Left renal pelvis (tissue), 4 donors: ENCODE measurements at places on chromosomes 7 and 10. TPM values are rescaled to one million over a fixed set of nuclear protein-coding genes. Genes with fewer than 3 reads are reported as not detected.

GRCh38 chr10:133247681-133248333 is 10.2 kb downstream of the VENTX start:
- DNase-seq = no peak

DNA sequence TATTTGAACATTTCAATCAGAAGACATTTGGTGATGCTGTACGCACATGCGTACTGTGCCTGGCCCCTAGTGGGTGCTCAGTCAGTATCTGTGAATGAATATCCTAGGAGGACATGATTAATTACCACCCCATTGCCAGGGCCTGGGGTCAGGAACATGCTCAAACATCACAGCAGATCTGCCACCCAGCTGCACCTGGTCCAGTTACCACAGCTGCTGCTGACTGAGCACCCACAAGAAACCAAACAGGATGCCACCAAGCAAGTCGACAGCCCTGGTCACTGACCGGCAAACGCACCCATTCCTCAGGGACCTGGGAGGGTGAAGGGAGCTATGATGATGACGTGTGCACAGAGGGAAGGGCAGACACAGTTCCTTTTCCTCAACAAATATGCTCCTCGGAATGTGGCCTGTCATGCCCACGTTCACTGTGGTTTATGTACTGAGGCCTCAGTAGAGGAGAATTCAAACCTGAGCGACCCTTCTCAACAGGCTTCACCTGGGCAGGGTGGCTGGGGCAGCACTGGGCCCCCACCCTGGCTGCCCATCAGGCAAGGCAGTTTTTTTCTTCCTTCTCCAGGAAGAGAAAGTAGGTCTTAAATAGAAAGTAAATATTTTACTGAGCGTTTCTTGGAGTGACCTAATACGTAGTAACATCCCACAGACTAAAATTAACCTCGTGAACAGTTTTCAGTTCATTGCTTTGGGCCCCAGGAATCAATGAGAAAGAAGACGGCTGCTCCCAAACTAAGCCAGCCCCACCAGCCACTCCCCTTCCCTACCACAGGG is 13.4 kb downstream of the CTBP2 start:
- no peak for DNase-seq

- no peak for DNase-seq
Measured at GRCh38 chr10:113745374-113745773, 6.1 kb upstream of the PLEKHS1 start.

DNA sequence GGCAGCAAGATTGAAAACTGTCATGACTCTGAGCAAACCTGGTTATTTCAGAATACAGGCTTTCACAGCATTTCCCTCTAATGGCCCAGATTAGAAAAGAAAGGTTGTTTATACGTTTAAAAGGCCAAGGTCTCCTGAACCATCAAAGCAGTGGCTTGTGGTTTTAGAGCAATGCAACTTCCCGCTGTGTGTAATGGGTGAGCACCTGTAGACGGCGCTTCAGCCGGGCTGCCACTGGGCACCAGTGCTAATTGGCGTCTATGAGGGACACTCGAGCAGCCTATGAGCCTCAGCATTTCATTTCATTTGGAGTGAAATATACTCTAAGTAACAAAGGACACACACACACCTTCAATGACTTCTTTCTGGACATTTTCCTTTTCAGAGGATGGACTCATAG is 671.0 kb upstream of the FZD8 start:
- no peak for DNase-seq

DNA sequence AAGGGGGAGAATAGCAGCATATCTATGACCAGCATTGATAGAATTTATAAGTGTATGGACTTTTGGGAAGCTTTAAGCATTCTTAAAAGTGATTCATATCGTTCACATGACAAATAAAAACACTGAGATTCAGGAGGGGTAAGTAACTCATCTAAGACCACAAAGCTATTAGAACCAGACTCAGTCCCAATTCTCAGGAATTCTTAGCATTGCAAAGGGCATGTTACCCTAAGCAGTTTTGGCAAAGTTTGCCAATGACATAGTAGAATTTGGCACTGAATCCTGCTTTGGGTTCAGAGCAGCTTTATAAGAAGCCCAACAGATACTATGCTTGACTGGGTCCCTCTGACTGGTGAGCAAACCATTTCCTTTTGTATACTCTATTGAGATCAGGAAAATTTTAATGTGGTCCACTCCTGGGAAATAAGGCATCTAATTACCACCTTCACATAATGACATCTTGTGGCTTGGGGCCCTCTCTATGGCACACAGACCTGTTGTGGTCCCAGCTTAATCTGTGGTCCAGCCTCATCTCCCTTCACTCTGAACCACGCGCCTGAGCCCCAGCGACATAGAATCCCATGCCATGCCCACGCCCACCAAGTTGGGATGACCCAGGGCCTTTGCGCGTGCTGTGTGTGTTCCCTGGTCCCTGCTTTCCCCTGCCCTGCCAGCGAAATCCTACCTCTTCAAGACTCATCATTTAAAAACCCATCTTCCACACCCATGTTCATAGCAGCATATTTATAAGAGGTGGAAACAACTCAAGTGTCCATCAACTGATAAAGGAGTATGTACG is 37.5 kb upstream of the DOCK1 start:
- DNase-seq = no peak

DNA sequence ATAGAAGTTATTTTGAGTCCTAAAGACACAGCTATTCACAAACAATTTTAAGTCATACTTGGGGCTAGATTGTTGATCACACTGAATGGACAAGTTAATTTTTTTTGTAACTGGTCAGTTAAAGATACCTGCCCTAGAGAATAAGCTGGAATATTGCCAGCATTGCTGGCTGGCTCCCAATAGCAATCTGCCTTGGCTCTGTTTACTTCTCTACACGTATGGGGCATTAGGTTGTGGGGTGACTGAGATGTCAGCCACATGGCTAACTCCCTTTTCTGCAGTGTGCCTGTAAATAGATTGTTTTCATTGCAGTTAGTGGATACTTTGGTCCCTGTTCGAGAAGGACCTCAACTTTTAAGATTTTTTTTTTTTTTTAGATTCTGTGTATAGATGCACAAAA is 128.2 kb downstream of the SEMA3E start:
- no peak for DNase-seq

- no peak for DNase-seq
Measured at GRCh38 chr10:45647118-45647517, 25.5 kb downstream of the ZFAND4 start.

GRCh38 chr7:121061677-121062582 is 73.4 kb downstream of the CPED1 start:
- DNase-seq = peak; percentile 39

DNA sequence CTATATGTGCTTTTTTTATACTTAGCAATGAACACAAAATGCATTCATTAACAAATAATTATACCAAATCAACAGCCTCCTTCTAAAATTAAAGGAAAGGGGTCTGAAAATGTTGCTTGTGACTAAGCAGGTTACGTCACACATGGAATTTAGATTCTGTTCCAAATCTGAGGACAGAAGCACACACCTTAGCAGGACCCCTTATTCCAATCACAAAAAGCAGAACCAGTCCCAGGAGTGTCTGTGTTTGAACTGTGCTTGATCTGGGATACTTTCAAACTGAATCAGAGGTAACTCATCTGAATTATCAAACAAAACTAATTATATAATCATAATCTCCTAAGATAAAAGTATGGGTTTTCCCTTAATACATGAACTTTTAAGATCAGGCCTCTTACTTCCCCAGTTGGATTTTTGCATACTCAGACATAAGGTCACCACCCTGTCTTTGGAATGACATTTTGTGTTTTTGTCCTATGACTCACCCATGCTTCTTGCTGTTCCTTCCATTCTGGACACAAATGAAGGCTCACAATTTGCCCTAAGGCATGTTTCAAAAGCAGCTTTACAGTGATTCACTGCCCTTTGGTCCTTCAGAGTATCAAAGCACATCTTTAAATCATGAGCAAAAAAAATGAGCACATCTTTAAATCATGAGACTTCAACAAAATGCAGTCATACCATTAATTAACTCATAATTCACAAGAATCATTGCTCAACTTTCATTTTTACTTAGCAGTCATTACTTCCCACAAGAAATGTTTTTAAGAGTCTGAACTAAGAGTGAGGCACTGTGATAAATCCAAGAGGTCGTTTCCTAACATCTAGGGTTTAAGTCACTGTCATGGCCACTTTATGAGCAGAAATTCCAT is 35.5 kb downstream of the SEMA3C start:
- no peak for DNase-seq

- DNase-seq = no peak
Measured at GRCh38 chr10:121947343-121948330, 19.8 kb upstream of the ATE1 start.

DNA sequence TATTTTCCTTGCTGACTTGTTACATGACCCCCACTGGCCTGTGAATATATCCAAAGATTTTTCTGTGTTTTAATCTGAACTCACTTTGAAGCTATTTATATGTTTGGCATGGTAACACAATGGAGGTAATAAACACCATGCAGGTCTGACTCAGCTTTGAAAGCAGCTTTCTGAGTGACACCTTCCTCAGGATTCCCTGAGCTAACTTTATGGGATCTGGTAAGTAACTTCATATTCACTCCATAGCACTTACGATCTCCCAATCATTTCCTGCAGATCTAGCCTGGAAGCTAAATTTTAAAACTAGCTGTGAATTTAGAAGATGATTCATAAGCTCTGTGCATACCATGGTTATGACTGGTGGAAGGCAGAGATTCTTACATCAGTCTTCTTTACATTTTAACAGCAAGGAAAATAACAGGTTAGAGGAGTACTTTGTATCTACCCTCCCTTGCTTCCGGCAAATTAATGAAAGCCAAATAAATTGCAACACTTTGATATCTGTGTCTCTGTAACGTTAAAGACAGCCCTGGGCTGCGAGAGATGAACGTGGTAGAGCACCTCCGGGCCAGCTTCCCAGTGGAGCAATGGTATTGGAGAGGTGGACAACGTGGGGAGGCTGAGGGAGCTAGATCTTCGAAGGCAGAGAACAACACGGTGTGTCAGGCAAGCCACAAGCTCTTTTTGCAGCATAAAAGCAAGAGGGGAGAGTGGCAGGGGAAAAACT is 170.2 kb upstream of the KLF14 start:
- no peak for DNase-seq

DNA sequence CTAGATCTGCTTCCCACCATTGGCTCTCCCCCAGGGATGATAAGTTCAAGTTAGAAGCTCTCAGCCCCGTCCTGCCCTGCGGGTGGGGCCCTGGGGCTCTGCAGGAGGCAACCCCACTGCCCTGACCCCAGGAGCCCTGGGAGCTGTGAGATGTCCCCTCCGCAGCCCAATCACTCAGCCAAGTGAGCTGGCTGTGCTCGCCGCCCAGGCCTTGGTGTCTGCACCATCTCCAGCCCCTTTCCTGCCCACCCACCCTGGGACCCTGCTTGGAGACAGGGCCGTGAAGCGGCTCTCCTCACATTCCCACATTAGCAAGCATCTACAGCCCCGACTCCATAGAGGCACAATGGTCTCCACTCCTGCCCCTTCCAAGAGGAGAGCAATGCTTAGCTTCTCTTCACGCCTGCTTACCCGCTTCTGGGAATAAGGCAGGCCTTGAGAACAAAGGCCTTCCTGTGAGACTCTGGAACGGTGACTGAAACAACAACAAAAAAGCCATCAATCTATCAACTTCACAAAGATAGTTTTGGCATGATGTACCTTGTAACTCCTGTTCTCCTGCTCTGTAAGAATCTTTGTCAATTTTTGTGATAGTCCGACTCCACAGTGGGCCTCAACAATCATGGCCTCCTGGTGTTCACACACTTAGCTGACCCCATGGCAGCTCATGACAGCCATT is 67.7 kb downstream of the FOXL3 start:
- DNase-seq = no peak

DNA sequence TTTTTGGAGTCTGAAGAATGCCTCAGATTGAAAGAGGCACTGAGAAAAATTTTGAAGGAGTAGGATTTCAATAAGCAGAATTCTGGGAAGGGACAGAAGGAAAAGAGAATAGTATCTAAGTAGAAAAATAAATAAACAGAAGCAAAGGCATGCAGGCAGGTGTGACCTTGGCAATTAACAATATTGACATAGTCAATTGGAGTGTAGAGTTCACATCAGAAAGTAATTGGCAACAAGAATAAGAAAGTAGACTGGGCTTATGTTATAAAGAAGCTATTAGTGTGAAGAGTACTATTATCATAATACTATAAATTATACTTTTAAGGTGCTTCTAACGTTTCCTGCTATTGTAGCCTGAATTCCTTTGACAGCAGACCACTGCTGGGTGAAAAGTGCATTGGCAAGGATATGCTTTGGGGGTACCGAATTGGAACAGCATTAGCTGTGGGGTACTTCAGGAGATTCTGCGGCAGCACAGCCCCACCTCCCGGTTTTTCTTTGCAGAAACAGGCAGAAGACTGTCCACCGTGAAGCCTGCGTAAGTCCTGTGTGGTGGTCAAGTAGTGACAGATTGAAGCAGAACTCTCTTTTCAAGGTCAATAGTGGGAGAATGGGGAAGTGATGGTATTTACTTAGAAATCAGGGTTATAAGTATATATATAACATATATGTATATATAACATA is 357.0 kb downstream of the THSD7A start:
- DNase-seq = no peak

DNA sequence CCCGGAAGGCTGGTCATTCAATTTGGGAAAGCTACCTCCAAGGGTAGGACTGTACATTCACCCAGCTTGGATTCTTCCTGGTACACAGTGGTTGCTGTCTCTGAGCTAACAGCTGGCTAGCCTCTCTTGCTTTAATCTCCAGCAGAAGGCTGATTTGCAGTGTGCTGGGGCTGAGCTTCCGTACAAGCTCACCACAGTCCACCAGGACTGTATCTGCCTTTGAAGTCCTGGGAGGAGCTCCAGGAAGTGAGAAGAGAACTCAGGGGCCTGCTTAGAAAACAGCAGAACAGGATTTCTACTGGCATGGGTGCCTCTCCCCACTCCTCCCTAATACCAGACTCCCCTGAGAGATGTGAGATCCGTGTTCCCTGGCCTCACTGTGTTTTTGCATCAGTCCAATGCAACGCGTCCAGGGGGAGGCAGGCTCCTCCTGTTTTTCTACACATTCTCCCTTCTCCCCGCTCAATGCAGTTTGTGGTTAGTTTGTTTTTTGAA is 6.6 kb downstream of the AFAP1L2 start:
- DNase-seq = no peak

ZNF853 gene
- 15.0 TPM for polyA plus RNA-seq

PTPRZ1 gene
- polyA plus RNA-seq = 3.5 TPM

RPEL1 gene
- polyA plus RNA-seq = not detected

TYW1B gene
- polyA plus RNA-seq = 9.3 TPM

NXPH1 gene
- 0.22 TPM for polyA plus RNA-seq

GRM8 gene
- 9.6 TPM for polyA plus RNA-seq

CYP2C9 gene
- polyA plus RNA-seq = 2.9 TPM

CPVL gene
- 63.2 TPM for polyA plus RNA-seq

LLCFC1 gene
- 0.60 TPM for polyA plus RNA-seq
